ENCODE measurements at places on chromosomes 4 and X. TPM values are rescaled to one million over a fixed set of nuclear protein-coding genes. Genes with fewer than 3 reads are reported as not detected.

- DNase-seq: no peak
- no peaks in the 10 kb centered on the region for H3K4me1 ChIP-seq
- H3K27me3 ChIP-seq: no peaks in the 10 kb centered on the region
- no peak overlapping the region for H3K27ac ChIP-seq
- H3K36me3 ChIP-seq: no peaks in the 10 kb centered on the region
Observed at GRCh38 chr4:89509708-89510281, 202.2 kb upstream of the GPRIN3 start.

- H3K4me1 ChIP-seq: no peaks in the 10 kb centered on the region
- no peaks in the 10 kb centered on the region for H3K36me3 ChIP-seq
- DNase-seq: no peak
- H3K27ac ChIP-seq: no peak overlapping the region
- no peaks in the 10 kb centered on the region for H3K27me3 ChIP-seq
Observed at GRCh38 chr4:18463987-18464559, 442.5 kb upstream of the LCORL start.

GRCh38 chr4:139849219-139849618, 183.6 kb downstream of the MGST2 start:
- H3K4me3 ChIP-seq: no peak overlapping the region
- DNase-seq: no peak
- no peaks in the 10 kb centered on the region for H3K27me3 ChIP-seq

- no peak overlapping the region for H3K4me3 ChIP-seq
- H3K36me3 ChIP-seq: no peaks in the 10 kb centered on the region
- no peaks in the 10 kb centered on the region for H3K27me3 ChIP-seq
- H3K4me1 ChIP-seq: no peaks in the 10 kb centered on the region
- no peak overlapping the region for H3K27ac ChIP-seq
Observed at GRCh38 chrX:137354851-137355250, 211.1 kb upstream of the ZIC3 start.

DNA sequence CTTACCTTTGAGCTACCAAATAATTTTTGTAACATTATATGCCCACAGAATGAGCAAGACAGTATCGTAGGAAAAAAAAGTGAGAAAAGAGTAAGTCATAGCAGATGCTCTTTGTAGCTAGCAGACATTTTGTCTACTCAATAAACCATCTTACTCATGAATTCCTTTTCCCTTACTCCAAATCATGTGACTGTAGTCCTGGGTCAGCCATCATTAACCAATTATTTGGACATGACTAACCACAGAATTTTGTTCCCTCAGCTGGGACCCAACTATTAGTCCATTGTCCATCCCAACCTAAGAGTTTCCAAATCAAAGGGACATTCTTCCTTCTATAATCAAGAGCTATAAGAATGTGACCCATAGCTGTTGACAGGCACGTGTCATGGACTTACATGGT, 11.4 kb downstream of the UBE2D3 start:
- H3K4me3 ChIP-seq: no peak overlapping the region
- peaks cover 40% of the 10 kb centered on the region for H3K4me1 ChIP-seq
- no peaks in the 10 kb centered on the region for H3K36me3 ChIP-seq
- H3K27ac ChIP-seq: no peak overlapping the region

GRCh38 chrX:137431693-137432488, 134.0 kb upstream of the ZIC3 start:
- no peak overlapping the region for H3K4me3 ChIP-seq
- no peaks in the 10 kb centered on the region for H3K27me3 ChIP-seq
- no peaks in the 10 kb centered on the region for H3K36me3 ChIP-seq
- H3K4me1 ChIP-seq: peaks cover 16% of the 10 kb centered on the region

DNA sequence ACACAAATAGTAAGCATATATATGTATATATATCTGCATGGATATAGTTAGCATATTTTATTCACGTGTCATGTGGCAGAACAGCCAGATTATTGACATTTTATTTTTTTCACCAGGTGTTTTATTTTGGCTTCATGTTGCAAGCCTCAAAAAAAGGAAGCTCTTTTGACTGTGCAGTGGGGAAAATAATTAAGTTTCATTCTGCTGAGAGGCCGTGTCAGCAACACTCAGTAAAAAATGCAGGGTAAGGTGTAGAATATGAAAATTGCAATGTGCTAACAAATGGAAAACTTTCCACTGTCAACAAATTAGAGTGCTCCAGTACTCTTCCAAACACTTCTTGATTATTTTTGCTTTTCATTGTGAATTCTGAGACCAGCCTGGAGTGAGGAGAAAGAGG, 511.5 kb downstream of the GLUD2 start:
- no peak overlapping the region for H3K27ac ChIP-seq
- no peaks in the 10 kb centered on the region for H3K27me3 ChIP-seq
- no peak for DNase-seq
- H3K4me1 ChIP-seq: no peaks in the 10 kb centered on the region
- H3K4me3 ChIP-seq: no peak overlapping the region
- H3K36me3 ChIP-seq: no peaks in the 10 kb centered on the region

DNA sequence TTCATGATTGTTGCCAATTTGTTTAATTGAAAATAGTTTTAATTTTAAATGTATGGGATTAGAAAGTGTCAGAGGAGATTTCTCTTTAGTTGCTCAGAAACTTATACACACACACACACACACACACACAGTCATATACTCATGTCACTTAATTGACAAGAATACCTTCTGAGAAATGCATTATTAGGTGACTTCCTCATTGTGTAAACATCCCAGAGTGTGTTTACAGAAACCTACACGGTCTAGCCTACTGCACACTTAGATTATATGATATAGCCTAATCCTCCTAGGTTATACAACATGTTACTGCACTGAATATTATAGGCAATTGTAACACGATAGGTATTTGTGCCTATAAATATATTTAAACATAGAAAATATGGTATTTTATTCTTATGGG, 1327.4 kb downstream of the FSTL5 start:
- no peak overlapping the region for H3K27ac ChIP-seq
- H3K36me3 ChIP-seq: no peaks in the 10 kb centered on the region
- no peaks in the 10 kb centered on the region for H3K27me3 ChIP-seq
- DNase-seq: no peak

DNA sequence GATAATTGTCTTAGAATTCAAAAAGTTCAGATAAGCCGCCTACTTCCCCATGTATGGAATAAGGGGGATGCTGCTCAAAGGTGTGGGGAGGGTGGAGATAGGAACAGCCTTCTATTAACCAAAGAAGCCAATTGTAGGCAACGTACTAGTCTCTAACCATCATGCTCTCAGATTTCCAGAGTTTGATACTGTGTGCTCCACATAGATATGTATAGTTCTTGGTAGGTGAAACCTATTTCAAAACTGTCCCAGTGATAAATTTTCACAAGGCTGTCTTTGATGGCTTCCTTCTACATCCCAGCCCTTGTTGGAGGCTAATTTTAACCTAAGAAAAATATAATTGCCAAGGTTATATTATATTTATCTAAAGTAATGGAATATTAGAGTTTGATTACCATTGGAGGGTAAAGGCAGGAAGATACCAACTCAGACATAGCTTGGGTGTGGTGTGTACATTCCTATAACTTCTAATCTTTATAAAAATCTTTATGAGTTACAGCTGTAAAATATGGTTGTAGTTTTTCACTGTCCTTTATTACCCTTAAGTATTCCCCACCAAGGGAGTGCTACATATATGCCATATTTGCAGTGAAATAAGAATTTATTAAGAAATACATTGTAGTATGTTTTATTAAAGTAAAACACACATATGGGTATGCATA, 87.7 kb downstream of the SLC4A4 start:
- no peaks in the 10 kb centered on the region for H3K4me1 ChIP-seq
- no peaks in the 10 kb centered on the region for H3K36me3 ChIP-seq
- no peak for DNase-seq
- H3K27ac ChIP-seq: no peak overlapping the region

DNA sequence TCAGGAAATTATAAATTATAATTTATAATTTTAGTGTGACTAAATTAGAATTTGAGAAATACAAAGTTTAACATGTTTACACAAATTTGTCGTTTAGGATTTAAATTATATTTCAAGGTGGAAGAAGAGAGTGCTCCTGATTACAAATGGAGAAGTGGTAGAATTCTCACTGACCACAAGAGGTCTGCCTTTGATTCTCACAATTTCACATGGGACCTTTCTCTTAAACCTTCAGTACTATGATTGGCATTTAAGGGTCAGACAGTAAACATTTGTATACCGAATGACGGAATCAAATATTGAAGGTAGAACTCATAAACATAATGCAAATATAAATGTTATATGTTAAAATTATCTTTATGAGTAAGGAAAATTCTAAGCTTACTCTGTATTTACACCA, 171.7 kb downstream of the SLIT2 start:
- no peak for DNase-seq
- peaks cover 3% of the 10 kb centered on the region for H3K4me1 ChIP-seq
- no peaks in the 10 kb centered on the region for H3K27me3 ChIP-seq
- no peaks in the 10 kb centered on the region for H3K36me3 ChIP-seq
- no peak overlapping the region for H3K27ac ChIP-seq
- H3K4me3 ChIP-seq: no peak overlapping the region

DNA sequence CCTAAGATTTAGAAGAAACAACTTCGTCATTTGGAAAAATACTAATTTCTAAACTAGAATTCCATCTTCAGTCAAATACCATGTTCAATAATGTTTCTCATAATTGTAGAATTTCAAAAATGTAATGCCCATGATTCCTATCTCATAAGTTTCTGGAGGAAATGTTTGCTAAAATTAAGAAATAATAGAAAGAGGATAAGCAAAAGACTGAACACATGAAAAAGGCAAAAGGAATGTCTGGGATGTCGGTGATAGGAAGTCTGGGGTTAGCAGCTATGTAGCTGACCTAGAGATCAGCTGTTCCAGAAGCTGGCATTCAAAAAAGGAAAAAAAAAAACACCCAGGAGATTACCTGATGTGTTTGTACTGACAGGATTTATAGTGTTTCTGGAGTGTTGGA, 18.9 kb upstream of the PCDH10 start:
- no peaks in the 10 kb centered on the region for H3K4me1 ChIP-seq
- no peaks in the 10 kb centered on the region for H3K36me3 ChIP-seq
- H3K27ac ChIP-seq: no peak overlapping the region
- H3K27me3 ChIP-seq: no peaks in the 10 kb centered on the region

GRCh38 chr4:138158746-138159297, 83.3 kb downstream of the SLC7A11 start:
- H3K27me3 ChIP-seq: no peaks in the 10 kb centered on the region
- no peaks in the 10 kb centered on the region for H3K4me1 ChIP-seq
- H3K27ac ChIP-seq: no peak overlapping the region
- no peak for DNase-seq

GRCh38 chr4:1541449-1542225, 135.4 kb upstream of the NKX1-1 start:
- H3K27me3 ChIP-seq: no peaks in the 10 kb centered on the region
- no peaks in the 10 kb centered on the region for H3K4me1 ChIP-seq
- H3K36me3 ChIP-seq: no peaks in the 10 kb centered on the region
- DNase-seq: no peak
- H3K4me3 ChIP-seq: no peak overlapping the region
- H3K27ac ChIP-seq: no peak overlapping the region

GRCh38 chr4:74284053-74284452, 24.2 kb upstream of the EPGN start:
- H3K27me3 ChIP-seq: no peaks in the 10 kb centered on the region
- H3K4me3 ChIP-seq: no peak overlapping the region
- H3K36me3 ChIP-seq: peaks cover 3% of the 10 kb centered on the region
- DNase-seq: no peak

- peaks cover 1% of the 10 kb centered on the region for H3K36me3 ChIP-seq
- no peaks in the 10 kb centered on the region for H3K4me1 ChIP-seq
- H3K4me3 ChIP-seq: no peak overlapping the region
- no peak for DNase-seq
- no peaks in the 10 kb centered on the region for H3K27me3 ChIP-seq
- H3K27ac ChIP-seq: no peak overlapping the region
Observed at GRCh38 chrX:97252111-97252510, 368.4 kb downstream of the RPA4 start.

- H3K36me3 ChIP-seq: no peaks in the 10 kb centered on the region
- no peak for DNase-seq
- no peak overlapping the region for H3K27ac ChIP-seq
- H3K27me3 ChIP-seq: no peaks in the 10 kb centered on the region
Observed at GRCh38 chrX:13283950-13284546, 35.8 kb downstream of the ATXN3L start.

GRCh38 chr4:150739591-150739990, 157.6 kb downstream of the MAB21L2 start:
- no peak overlapping the region for H3K27ac ChIP-seq
- no peak for DNase-seq
- H3K36me3 ChIP-seq: no peaks in the 10 kb centered on the region
- H3K4me3 ChIP-seq: no peak overlapping the region
- no peaks in the 10 kb centered on the region for H3K27me3 ChIP-seq

DNA sequence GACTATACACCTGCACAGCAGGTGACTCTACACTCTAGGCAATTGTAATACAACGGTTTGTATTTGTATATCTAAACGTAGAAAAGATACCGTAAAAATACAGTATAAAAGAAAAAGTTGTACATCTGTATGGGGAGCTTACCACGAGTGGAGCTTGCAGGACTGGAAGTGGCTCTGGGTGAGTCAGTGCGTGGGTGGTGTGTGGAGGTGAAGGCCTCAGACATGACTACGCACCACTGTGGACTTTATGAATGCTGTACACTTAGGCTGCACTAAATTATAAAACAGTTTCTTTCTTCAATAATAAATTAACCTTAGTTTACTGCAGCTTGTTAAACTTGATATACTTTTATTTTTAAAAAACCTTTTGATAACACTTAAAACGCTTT, 85.0 kb upstream of the FAT1 start:
- no peak overlapping the region for H3K4me3 ChIP-seq
- H3K36me3 ChIP-seq: no peaks in the 10 kb centered on the region
- DNase-seq: no peak
- no peaks in the 10 kb centered on the region for H3K27me3 ChIP-seq
- no peak overlapping the region for H3K27ac ChIP-seq

- DNase-seq: no peak
- H3K4me1 ChIP-seq: no peaks in the 10 kb centered on the region
- H3K27me3 ChIP-seq: no peaks in the 10 kb centered on the region
- no peaks in the 10 kb centered on the region for H3K36me3 ChIP-seq
- H3K4me3 ChIP-seq: no peak overlapping the region
- H3K27ac ChIP-seq: no peak overlapping the region
Observed at GRCh38 chrX:45803383-45803921, 602.8 kb upstream of the DIPK2B start.

GRCh38 chr4:184475096-184475461, 729 bp upstream of the IRF2 start:
- H3K27me3 ChIP-seq: no peaks in the 10 kb centered on the region
- peaks cover 10% of the 10 kb centered on the region for H3K4me1 ChIP-seq
- H3K36me3 ChIP-seq: no peaks in the 10 kb centered on the region
- peak; percentile 67 for DNase-seq
- H3K4me3 ChIP-seq: peak overlapping the region; percentile 92
- peak overlapping the region; percentile 93 for H3K27ac ChIP-seq

- no peak overlapping the region for H3K27ac ChIP-seq
- no peak overlapping the region for H3K4me3 ChIP-seq
- no peak for DNase-seq
Observed at GRCh38 chr4:929096-929765, 2.9 kb downstream of the GAK start.

TEX11 gene
- 0.14 TPM for total RNA-seq

FAM184B gene
- not detected for total RNA-seq

GC gene
- total RNA-seq: 2,843 TPM

DMRTC1 gene
- total RNA-seq: not detected

GBA3 gene
- 36.7 TPM for total RNA-seq

PPM1K gene
- 12.7 TPM for total RNA-seq

NUDT11 gene
- total RNA-seq: 0.08 TPM

COL4A5 gene
- total RNA-seq: 1.3 TPM

Data from liver (tissue), 10 donors.